ENCODE measurements at places on chromosomes 11 and 22.

- no peak for DNase-seq
These were observed 1.8 kb downstream of the GP1BB start for GRCh38 chr22:19724927-19725661.

DNA sequence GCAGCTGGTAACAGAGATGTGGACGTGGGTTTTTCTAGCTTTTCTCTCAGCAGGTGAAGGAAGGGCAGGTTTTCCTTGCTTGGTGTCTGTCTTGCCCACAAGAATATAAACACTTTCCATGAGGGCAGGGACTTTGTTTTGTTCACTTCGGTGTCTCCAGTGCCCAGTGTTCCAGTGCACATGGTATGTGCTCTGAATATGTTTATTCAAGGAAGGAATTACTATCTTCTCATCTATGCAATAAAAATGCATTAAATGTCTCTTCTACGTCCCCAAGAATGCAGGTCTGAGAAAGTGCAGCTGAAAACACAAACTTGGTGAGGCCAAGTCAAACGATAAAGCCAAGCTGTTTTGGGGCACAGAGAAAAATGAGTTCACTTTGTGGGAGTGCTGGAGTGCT lies 56.3 kb upstream of the PLET1 start:
- no peak for DNase-seq

- no peak for DNase-seq
These were observed 82.6 kb downstream of the FAM76B start for GRCh38 chr11:95706974-95707387.

DNA sequence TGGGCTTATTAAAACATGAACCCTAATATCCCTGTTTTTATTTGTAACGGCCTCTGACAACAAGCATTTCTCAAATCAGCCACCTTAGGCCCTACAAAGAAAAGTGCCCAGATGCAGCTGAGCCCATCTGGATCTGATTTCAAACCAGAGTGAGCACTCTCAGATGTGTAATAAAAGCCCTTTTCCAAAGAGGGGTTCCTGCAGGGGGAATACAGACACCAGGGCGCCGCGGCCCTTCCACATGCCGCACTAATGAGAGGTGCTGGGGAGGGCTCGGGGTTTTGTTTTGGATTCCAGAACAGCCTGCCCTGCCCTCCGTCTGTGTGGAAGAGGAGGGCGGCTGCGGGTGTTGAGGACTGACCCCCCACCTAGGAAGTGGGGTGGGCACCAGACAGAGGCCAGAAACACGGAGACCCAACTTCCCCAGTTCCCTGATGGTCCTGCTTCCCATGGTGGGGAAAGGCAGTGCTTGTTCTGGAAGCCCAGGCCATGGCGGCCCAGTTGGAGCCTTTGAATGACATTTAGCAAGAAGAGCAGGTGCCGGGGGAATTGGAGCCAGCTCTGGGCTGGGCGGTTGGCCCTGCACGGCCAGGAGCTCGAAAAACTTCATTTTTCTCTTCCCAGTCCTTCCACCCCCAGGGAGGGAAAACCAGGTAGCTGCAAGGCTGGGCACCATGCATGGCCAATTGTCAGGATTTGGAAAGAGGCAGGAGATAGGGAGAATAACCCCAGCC lies 63.7 kb downstream of the MACROD1 start:
- no peak for DNase-seq

DNA sequence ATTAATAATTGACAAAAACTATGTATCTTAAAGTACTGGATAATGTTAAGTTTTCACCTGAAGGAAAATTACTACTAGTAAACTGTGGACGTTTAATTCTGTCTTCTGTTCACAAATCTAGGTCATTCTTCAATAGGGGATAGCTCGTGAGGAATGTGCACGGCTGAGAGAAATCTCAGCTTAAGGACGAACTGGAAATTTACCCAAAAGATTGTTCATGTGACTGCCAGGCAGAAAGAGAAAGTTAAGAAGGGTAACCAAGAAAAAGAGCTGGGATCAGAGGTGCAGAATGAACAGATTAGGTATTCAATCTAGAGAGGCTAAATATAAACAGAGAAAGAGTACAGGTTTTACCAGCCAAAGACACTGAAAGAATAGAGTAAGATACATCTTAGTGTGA lies 245.3 kb downstream of the CASP12 start:
- DNase-seq = no peak

DNA sequence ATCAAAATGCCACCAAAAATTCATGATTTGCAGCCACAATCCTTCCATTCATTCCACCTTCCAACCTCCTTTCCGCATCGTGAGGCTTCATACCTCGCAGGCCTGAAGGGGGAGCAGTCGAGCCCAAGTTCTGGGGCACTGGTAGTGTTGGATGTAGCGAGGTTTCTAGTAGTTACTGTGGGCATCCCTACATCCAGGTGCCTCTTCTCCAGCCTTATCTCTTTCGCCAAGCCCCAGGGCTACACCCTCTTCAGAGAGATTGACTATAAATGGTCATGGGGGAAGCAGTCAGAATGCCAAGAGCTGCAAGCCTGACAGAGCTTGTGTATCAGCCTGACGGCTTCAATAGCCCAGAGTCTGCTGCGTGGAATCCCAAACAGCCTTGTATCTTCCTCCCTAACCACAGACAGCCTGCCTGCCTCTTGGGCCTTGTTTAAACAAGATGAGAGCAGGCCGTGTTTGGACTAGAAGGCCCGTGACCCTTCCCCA lies 28.9 kb downstream of the CLMP start:
- no peak for DNase-seq

- no peak for DNase-seq
These were observed 11.8 kb downstream of the UPB1 start for GRCh38 chr22:24506802-24507438.

DNA sequence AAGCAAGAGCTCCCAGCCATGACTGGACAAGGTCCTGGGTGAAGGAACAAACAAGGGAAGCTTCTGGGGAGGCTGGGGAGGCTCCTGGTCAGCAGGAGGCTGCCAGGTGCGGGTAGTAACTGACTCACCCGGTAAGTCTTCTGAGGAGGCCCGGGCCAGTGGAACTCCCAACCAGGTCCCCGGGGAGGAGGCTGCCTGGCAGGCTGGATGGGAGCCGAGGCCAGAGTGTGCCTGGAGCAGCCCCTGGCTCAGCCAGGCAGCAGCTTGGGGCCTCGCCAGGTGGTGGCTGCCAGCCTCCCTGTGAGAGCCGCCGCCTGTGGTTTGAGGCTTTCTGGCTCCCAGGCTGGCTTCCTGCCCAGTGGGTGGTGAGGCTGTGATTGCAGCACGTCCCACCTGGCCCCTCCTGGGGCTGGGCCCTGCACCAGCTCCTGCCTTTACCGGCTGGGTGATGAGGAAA lies 46.2 kb downstream of the IGF2 start:
- peak; percentile 58 for DNase-seq

DNA sequence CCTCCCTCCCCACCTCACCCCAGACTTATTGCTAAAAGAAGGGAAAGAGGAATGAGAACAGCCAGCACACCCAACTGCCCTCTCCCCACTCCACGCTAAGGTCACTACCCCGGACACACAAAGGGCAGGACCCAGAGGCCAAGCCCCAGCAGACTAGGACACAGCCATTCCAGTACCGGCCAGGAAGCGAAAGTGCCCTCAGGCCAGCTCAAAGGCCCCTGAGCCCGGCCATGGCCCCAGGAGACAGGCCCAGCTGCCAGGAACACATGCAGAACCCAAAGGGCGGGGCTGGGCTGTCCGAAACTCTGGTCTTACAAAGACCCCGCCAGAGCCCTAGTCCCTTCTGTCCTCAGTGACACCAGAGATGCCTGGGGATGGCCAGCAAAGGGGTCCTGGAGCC lies 5.5 kb downstream of the RCOR2 start:
- DNase-seq = no peak

- DNase-seq = no peak
These were observed 80.8 kb downstream of the GRK3 start for GRCh38 chr22:25645266-25645665.

DNA sequence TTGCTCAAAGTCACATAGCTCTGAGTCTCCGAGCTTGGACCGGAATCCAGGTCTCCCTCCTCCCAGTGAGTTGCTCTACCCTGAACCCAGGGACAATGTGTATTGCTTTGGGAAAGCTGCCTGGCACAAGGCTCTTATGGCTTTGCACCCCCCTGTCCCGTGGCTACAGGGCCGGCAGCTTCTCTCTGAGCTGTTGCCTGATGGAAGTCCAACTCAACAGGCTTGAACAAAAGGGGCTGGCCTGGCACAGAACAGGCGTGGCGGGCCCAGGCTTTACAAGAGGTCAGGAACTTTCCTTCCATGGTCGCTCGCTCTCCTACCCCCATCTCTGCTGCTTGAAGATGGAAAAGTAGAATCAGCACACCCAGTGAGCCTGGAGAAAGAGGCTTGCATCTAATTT lies 34.3 kb downstream of the MYEOV start:
- no peak for DNase-seq

DNA sequence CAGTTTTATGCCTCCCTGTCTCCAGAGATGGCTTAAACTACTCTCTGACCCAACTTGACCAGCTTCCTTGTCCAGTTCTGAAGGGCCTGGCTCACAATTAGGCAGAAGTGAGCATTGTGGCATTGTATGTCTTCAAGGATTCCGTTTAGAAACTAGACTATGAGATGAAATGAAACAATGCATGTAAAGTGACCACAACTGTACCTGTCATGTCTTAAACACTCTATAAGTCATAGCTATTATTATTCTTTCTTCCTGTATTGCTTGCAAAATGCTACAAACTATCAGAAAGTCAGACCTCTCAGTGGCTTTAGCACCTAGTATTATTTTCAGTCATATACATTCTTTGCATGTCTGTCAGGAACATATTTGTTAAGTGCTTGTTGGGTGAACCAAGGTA lies 127.9 kb upstream of the MTMR2 start:
- DNase-seq = no peak

DNA sequence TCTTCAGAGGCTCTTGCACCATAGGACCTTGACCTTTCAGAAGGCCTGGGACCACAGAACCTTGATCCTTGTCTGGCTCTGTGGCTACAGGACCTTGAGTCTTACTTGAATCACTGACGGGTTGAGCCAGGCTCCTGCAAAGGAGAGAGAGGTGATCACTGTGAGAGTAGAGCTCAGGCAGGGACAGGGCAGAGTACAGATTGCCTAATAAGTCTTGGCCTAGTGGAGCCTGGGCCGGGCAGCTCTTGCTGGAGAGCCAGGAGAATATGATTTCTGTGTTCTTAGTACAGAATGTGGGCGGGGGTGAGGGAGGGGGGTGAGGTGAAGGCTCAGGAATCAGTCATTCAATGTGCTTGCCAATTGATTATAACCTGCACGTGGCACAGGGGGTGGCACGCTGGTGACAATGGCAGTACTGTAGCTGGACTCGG lies 26.0 kb downstream of the SERPINH1 start:
- no peak for DNase-seq

DNA sequence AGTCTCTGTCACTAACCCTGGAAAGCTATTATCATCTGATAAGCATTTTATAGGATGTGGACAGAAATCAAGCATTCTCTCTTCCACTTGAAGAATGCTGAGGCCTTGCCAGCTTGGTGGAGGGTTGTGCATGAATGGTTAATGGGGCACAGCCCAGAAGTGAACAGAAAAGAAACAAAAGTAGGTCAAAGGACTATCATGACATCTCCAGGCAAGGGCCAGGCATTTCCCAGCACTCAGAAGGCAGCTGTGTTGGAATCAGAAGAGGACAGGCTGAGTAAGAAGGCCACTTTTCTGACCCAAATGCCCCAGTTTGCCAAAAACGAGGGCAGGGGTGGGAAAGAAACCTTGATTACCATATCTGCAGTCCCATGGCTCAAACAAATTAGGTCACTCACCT lies 12.4 kb downstream of the TENM4 start:
- no peak for DNase-seq

- DNase-seq = no peak
These were observed 5.4 kb upstream of the C11orf87 start for GRCh38 chr11:109416601-109417000.

DNA sequence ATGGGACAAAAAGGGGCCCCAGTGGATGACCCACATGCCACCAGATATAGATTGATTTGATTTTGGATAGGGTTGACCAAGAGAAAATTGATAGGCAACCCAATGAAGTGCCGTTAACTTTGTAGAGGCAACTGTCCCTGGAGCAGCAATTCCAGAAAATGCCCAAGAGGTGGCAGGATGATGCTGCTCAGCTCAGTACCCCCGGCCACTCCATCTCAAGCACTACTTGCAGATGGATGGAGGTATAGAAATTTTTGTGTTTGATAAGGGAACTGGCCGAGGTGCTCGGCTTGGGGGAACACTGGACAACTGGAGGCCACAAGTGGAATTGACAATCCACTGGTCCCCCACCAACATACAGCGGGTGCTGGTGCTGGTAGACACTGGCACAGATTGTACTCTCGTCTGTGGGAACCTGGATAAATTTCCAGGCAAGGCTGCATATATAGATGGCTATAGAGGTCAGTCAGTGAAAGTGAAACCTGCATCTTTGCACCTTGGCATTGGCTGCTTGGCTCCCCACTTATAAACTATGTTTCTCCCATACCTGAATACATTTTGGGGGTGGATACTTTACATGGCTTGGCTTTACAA lies 86.3 kb downstream of the CCDC83 start:
- no peak for DNase-seq

DNA sequence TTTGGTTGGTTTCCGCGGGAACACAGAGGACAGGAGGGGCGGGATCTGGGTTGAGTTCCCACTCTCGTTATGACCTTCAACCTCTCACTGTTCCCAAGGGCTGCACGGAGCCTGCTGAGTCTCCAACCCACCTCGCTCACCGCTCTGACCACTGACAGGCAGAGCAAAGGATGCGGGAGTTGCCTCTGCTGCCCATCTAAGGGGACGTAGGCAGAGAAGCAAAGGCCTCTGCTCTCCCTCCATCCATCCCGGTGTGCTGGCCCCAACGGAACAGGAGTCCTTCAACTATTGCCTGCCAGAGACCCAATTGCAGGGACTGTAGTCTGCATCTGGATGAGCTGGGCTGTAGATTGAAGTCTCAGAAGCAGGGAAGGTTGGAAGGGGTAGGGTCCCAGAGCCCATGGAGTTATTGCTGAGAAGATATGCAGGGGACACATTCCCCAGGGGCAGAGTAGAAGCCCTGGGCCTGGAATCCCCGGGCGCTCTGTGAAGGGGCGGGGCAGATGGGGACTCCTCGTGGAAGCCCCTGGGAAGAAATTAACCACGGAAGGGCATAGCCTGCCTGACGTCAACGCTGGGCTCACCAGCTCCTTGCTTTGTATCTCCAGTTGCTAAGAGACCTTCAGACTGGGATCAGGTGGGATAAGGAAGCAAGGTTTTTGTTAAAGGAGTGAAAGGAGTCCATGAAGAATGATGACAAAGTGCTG lies 12.7 kb upstream of the FXYD2 start:
- no peak for DNase-seq

DNA sequence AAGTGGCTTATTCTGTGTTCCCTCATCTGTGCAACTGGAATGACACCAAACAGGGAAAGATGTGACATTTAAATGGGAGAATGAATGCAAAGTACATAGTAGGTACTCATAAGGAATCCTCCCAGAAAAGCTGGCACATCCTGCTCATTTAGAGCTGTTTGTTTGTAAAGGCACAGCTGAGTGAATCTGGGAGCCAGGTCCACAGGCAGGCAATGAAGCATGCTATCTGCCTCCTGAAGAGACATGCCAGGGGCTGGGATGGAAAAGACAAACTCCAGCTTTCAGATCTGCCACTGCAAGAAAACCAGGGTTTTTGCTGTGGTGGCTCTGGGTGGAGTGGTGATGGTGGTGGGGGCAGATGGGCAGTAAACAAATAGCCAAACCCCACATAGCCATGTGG lies 150.1 kb downstream of the TENM4 start:
- DNase-seq = no peak

All from activated gamma-delta T cell treated with Interleukin-2 at 50 U/mL for 16 hours (primary cell).